ENCODE measurements at places on chromosomes 6 and 20.

DNA sequence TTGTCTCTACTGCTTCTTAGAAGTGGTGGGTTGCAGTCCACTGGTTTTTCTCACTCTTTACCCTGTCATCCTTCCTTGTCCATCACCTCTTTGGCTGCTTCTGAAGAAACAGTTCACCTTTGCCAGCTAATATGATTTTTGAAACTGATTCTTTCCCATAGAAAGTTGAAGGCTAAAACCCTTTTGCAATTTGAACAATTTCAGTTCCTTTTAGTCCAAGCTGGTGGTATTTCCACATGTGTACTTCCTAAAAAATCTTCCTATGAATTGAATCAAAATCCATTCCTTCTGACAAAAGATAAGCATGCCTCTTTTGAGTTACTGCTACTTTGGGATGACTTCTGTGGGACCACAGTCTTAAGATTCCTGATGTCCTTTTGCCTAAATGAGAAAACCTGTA lies 210.0 kb upstream of the MAN1A1 start:
- no peak for DNase-seq

DNA sequence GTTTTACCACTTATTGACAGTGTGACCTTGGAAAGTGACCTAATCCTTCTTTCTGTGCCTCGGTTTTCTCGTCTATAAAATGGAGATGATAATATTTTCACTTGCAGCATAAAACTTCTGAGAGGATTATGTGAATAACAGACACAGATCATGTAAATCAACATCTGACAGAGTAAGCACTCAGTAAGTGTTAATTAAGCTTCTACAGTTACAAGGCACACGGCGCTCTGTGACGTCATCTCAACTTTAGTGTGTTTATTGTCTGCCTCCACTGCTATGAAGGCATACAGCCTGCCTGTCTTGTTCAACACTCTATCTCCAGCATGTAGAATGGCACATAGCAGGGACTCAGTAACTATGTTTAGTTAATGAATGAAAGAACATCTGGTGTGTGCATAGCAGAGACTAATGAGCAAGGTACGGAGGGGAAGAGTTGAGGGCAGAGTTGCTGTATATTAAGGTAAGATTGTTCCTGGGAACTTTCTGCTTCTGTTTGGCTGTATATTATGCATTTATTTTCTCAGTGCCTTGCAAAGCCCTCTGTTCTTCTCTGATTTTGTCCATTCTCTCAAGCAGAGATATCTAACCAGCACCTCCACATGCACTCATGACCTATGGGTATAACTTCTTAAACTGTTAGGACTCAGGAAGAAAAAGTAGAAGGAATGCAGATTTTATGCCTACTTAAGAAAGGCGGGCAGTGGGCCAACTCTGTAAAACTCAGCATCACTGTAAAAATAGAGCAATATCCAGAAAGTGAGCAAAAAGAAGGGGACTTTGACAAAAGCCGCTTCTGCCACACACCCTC lies 66.4 kb upstream of the STMND1 start:
- DNase-seq: no peak

DNA sequence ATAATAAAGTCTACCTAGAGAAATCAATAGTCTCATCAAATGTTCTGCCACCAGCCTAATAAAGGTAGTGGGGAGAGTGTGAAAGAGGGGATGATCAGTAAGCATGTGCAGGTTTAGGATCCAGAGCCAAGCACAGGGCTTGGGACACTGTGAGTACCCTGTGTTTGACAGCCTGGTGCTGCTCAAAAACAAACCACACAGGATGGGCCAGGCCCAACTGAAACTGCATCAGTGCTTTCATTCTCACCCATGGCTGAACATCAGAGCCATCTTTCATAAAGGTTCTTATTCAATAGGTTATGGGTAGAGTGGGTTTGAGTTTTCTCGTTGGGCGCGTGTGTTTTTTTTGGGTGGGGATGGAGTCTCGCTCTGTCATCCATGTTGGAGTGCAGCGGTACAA lies 87.3 kb upstream of the NHSL1 start:
- DNase-seq: no peak

GRCh38 chr6:84035484-84035883 lies 1.9 kb downstream of the MRAP2 start:
- no peak for DNase-seq

DNA sequence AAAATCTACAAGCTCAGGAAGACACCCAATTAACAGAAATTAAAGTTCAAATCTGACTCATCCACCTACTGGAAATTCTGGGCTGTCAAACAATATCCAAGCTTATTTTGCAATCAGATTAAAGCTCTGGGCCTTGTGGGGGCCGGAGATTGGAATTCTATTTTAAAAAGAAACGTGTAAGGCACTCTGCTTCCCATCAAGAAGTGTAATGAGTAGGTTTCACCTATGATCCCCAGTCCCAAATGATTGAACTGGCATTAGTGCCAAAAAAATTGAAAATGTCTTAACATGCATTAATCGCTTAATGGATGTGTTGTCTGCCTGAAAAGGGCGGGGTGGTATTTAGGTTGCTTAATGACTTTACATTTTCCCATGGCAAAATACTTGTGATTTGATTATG lies 542.4 kb upstream of the BTBD3 start:
- no peak for DNase-seq

GRCh38 chr20:23215344-23215995 lies 129.3 kb upstream of the CD93 start:
- no peak for DNase-seq

Data from stimulated activated CD8-positive, alpha-beta memory T cell treated with anti-CD3 and anti-CD28 coated beads, Interleukin-15, amount 100 ng/mL, for 48 hours (primary cell).